ENCODE measurements at places on chromosomes 1 and 21.
A peak's percentile ranks its signal among the peaks of the same experiment; 100 is the strongest.

DNA sequence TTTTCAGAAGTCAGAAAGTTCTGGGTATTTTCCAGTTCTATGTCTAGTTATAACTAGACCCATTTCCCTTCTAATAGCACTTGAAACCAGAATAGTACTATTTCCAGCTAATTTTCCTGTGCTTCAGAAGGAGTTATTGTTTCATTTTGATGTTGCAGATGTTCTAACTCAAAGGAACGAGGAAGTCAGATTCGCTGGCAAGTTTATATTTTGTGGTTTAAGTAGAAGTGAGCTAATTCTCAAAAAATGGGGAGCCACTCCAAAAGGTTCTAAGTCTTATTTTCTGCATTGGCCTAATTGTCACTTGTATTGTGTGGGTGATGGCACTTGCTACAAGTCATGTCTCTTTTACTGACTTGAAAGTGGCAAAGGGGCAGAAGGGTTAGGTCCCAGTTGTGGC, 18.1 kb downstream of the CCDC185 start:
- DNase-seq = peak; percentile 85

GRCh38 chr1:104132382-104132973, 382.8 kb downstream of the AMY1C start:
- DNase-seq = no peak

- DNase-seq = peak; percentile 48
These were observed 323.6 kb downstream of the MRPL39 start for GRCh38 chr21:25283720-25284119.

GRCh38 chr1:214441119-214441518, 110.3 kb downstream of the PTPN14 start:
- peak; percentile 72 for DNase-seq

- peak; percentile 35 for DNase-seq
These were observed 8.1 kb upstream of the LMX1A start for GRCh38 chr1:165364568-165365133.

Measured in AG10803 (cell line).